ENCODE measurements at places on chromosomes 4 and X.

DNA sequence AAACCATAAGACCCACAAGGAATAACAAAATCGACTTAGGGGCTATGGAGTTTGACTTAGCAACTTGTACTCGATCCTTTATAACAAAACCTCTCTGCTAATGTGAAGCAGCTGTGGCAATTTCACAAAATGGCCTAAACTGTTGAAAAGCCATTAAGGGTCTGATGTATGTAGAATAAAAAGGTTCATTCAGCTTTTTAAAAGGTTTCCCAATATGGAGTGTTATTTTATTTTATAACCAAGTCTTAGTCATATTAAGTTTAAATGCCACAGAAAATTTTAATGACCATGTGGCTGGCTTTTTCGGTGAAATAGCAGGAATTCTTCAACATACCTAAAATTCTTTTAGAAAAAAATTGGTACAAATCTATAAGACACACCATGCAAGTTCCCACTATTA, 291.8 kb upstream of the HAND2 start:
- no peak for DNase-seq

DNA sequence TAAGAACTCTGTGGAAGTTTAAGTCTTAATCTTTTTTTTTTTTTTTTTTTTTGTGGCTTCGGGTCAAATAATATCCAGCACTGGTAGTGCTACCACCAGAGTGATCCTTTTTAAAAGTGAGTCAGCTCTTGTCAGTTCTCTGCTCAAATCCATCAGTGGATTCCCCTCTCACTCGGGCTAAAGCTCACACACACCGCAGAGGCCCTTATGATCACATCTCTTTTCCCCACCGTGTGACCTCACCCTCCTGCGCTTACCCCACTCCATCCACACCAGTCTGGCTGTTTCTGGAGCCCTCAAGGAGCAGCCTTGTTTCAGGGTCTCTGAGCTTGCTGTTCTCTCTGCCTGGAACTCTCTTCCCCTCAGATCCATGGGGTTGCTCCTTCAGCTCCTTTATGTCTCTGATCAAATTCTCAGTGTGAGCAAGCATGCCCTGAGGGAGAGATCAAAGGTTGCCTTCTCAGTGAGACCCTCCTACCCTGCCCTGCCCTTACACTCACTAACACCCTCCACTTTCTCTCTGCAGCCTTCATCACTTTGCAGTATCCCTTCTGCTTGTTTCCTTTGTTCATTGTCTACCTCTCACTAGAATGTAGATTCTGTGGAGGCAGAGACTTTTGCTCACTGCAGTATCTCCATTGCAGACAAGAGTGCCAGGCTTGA, 19.8 kb upstream of the BEND4 start:
- DNase-seq, result no peak

- DNase-seq, result no peak
These were observed 23.0 kb upstream of the UGT2B15 start for GRCh38 chr4:68693325-68694075.

DNA sequence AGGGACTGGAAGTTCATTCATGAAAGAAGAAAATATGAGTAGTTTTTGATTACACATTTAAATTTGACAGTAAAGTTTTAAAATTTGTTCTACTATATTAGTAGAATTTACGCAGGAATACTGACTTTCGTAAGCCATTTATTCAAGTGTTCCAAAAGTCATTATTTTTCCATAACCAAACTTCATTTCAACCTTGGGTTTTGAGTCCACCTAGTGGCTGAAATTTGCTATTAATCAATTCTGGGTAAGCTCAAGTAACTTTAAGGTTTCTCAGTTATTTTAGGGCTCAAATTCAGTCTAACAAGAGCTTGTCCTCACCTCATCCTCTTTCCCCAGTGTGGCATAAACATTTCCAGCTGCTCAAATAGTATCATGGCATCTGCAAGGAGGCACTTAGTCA, 175.4 kb downstream of the SH3BGRL start:
- no peak for DNase-seq

DNA sequence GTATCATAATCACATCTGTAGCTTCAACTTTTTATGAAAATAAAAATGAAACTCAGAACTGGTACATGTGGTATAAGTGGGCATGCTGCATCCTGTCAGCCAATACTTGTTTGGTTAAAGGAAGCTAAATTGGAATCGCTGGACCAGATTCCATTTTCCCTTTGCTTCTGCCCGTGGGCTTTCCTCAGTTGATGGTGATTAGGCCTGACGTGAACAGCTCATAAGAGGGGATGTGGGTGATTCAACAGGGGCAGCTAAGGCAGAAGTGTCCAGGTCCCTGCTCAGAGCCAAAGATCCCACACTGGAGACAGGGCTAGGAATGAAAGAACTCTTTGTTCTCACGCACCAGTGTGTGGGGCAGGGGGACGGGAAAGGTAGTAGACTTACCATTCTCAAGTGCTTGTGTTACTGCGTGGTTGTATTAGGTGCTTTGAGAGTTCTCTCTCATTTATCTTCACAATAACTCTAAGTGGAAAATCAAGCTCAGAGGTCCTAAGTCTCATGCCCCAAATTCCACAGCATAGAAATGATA, 63.2 kb upstream of the GUCY1A1 start:
- DNase-seq, result no peak

DNA sequence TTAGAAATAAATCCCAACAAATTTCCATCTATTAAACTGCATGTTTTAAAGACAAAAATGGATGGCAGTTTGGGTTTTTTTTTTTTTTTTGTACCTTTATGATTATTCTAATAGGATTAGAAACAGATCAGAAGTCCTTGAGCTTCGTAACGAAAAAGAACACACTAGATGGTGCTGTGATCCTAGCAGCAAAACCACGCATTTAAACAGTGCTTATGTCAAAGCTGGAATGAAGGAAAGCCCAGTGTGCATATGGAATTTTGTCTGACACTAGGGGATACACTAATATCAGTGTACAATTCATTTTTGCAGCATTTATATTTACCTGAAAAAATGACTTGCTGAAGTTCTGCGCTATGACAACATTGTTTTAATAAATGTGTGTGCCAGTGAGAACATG, 229.1 kb downstream of the VEGFC start:
- DNase-seq, result no peak

GRCh38 chr4:7559741-7560395, 125.1 kb upstream of the PSAPL1 start:
- DNase-seq, result no peak

DNA sequence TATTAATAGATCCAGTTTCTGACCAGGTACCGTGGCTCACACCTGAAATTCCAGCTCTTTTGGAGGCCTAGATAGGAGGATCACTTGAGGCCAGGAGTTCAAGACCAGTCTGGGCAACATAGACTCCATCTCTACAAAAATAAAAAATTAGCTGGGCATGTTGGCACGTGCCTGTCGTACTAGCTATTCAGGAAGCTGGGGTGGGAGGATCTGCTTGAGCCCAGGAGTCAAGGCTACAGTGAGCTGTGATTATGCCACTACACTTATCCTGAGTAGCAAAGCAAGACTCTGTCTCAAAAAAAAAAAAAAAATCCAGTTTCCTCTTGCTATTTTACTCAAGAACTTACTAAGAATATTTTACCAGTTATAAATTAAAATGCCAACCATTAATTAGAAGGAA, 91.7 kb downstream of the SLC10A6 start:
- DNase-seq, result no peak

GRCh38 chr4:38101563-38101962, 141.4 kb downstream of the PTTG2 start:
- DNase-seq, result no peak

- DNase-seq, result no peak
These were observed 59.2 kb upstream of the TMEM164 start for GRCh38 chrX:109943740-109944092.

DNA sequence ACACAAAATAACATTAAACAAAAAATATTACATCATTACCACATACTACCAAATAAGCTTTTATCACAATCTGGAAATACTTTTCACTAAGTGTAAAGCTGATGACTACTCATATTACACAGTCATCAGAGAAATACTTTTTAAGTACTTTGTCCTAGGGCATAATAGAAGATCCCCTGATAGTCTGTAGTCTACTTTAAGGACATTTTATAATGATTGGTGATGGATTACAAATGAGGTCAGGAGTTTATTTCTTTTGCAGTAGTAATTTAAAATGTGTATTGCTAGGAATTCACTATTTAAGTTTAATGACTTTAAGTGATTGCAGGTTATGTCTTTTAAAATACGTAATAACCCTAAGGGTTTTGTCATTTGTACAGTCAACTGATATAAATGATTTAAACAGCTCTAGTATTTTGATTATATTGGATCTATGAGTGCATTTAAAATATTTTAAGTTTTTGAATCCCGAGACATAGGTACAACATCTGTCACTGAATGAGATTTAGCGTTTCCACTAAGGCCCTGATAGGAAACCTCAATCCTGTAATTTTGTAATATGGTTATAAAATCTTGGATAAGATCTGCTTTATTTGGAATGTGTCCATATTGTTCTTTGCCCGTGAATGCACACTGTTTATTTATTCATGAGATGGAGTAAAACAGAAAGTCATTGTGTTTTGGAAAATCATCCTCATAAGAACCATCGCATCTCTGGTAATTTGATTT, 189.5 kb downstream of the ARAP2 start:
- no peak for DNase-seq

GRCh38 chr4:151691639-151692442, 69.0 kb downstream of the GATB start:
- DNase-seq, result no peak

GRCh38 chr4:102713096-102713495, 47.7 kb downstream of the MANBA start:
- no peak for DNase-seq

DNA sequence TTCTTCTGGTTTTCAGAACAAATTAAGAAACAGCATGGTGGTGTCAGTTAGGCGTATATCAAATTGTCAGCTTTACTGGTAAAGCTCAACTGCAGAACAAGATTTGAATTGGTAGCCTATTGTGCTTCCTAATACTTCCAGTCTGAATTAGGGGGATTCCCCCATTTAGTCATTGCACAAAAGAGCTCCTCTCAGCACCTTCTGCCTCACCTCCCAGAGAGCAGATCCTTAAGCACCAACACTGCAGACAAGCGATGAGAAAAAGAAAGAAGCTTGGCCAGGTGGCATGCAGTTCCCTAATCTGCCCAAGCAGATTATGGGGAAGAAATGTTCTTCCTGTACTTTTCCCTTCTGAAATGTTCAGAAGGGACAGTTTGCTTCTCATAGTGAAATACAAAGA, 9.2 kb downstream of the MAP9 start:
- DNase-seq, result no peak

DNA sequence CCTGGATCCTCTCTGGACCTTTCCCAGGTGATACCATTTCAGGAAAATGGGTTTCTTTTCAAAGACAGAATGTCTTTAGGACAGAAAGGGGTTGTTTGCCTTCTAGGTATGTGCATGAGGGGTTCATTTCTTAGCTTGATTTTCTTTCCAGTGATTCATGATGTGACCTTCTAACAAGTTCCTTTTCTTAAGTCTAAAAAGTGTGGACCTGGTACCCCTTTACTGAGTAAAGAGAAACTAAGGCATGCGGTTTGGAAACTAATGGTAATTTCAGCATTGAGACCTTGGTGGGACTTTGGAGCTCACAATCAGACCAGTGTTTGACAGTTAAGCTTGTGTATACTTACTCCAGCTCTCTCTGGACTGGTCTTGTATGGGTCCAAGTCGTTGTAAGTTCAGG, 8.7 kb downstream of the ENOPH1 start:
- no peak for DNase-seq

- no peak for DNase-seq
These were observed 13.3 kb downstream of the SLC38A5 start for GRCh38 chrX:48456628-48457331.

DNA sequence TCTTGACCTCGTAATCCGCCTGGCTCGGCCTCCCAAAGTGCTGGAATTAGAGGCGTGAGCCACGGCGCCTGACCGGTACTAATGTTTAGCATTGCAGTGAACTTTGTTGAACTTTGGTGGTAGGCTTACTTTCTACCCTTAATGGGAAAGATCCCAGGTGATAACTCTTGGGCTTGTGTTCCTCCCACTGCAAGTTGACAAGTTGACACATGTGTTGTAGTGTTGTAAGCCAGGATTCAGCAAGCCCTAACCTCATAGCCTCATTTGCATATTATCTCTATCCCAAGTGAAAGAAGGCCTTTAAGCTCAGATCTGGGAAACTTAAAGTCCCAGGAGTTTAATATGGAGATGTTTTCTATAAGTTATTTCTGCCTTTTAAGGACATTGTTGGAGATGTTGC, 80.0 kb upstream of the CLCN4 start:
- no peak for DNase-seq

DNA sequence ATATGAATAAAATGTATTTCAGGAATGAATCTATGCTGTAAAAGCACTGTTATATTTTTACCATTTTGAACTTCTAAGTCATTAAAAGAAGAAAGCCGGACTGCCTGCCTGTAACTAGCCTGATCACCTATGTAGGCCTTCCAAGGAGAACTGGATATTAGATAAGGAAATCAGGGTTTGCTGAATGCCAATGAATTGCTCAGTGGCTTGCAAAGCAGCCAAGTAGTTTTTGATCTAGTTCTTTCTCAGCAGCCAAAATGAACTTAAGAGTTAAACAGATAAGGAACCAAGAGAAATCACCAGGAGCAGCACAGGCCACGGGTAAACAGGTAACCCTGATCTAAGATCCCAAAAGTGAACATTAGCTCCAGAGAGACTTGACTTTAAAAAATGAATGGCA, 3.3 kb downstream of the ANXA5 start:
- no peak for DNase-seq

- no peak for DNase-seq
These were observed 11.3 kb downstream of the CETN2 start for GRCh38 chrX:152819266-152819665.

DNA sequence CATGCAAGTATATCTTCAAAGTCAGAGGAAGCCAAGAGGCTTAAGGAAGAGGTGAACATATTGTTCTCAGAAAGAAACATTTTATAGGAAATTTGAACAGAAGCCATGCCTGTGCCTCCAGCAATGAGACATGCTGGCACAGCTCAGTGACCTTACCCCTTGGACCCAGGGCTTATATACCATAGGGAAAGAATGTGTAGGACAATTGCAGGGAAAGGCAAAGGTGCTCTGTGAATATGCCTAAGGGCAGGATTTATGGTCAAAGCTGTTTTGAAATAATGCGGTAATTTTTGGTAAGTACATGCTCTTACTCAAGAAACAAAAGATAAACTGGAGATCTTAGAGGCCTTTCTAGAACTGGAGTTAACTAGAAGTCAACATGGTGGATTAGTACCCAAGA, 568.8 kb downstream of the GRID2 start:
- no peak for DNase-seq

DNA sequence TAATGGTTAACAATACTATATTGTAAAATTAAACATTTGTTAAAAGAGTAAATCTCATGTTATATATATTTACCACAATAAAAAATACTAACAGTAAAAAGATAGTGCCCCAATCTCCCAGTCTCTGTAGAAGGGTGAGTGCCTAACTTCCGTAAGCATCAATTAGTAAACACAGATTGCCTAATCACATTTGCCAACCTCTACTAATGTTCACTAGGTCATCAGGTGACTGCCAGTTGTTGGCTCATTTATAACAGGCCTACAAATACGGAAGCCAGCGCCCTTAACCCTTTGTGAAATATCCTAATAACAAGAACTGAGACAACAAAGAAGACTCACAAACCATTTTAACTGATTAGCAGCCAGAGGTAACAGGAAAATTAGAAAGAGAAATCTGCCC, 345.1 kb downstream of the INPP4B start:
- no peak for DNase-seq
